ENCODE measurements at places on chromosomes 5 and 9.

- DNase-seq = no peak
Observed at GRCh38 chr5:32326216-32326772, 13.6 kb upstream of the MTMR12 start.

DNA sequence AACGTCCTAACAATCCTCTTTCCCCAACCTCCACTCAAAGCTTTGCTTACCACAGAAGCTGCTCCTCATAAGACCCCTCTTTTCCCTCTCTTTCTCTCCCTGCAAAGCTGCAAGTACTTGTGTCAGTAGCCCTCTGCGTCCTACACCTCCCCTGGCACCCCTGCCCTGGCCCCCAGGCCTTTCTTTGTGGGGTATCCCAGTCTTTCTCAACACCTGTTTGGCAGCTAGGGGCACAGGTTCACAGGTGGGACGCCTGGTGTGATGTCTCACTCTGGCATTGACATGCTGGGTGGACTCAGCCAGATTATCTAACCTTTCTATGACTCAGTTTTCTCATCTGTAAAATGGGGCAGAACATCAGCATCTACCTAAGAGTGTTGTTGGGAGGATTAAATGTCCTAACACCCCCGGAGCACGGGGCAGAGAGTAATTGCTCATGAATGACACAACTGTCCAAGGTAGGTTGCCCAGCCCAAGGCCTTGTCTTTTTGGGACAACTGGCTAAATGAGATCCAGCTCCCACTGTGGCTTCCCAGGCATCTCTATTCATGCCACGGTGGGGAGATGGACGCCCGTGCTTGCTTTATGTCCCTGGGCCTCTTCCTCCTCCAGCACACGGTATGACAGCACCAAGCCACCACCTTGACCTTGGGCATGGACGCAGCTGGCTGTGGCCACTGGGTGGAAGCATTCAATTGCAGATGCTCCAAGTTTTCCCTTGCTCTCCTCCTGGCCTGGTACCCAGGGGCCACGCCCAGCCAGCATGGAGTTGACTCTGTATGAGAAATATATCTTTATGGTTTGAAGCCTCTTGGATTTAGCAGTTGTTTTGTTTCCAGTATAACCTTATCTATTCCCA is 190.4 kb downstream of the RGS3 start:
- DNase-seq = no peak

DNA sequence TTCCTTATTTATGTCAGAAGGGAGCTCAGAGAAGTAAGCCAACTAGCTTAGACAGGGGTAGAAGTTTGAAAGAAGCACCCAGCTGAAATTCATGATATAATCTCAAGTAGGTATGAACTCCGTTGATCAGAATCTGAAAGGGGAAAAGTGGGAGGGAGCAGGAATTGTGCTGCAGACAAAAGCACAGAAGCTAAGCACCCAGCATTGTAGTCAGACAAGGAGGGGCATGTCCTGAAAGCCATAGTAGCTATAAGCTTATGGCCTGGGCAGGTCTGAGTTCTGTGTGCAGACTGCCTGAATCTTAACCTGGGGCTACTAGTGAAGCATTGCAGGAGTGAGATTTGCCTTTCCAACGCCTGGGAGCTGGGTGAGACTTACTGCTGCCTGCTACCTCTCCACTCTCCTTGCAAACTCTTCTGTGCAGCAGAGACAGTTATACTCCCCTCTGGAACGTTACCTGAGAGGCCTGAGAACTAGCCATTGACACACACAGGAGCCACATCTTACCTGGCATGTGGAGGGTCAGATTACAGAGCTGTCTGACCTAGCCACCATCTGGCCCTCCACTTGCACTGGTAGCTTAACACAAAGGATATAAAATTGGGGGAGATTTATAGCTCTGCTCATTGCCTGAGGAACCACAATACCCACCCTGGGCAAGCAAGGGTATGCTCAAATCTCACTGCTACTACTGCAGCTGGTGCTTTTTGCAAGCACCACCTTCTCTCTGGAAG is 9.8 kb upstream of the CYLC2 start:
- no peak for DNase-seq

- DNase-seq = no peak
Observed at GRCh38 chr5:149728303-149728702, 1.8 kb upstream of the PPARGC1B start.

GRCh38 chr5:17497446-17497845 is 585 bp upstream of the TAF11L2 start:
- DNase-seq = no peak
